ENCODE measurements at places on chromosomes 4 and X. TPM values are rescaled to one million over a fixed set of nuclear protein-coding genes. Genes with fewer than 3 reads are reported as not detected.

The NAAA gene
- 11.9 TPM for polyA plus RNA-seq

The PDHA2 gene
- polyA plus RNA-seq, result not detected

The MXRA5 gene
- polyA plus RNA-seq, result 10.4 TPM

The NAP1L3 gene
- polyA plus RNA-seq, result 257 TPM

The PASD1 gene
- not detected for polyA plus RNA-seq

The FAM149A gene
- 30.2 TPM for polyA plus RNA-seq

The KLHL13 gene
- 36.0 TPM for polyA plus RNA-seq

The SLC9B1 gene
- polyA plus RNA-seq, result 3.4 TPM

The EMCN gene
- polyA plus RNA-seq, result 13.9 TPM

The CXXC4 gene
- polyA plus RNA-seq, result 29.1 TPM

The TMPRSS11E gene
- polyA plus RNA-seq, result not detected

The PPBP gene
- 3.9 TPM for polyA plus RNA-seq

The TCEAL9 gene
- polyA plus RNA-seq, result 97.2 TPM

The HS3ST1 gene
- 8.7 TPM for polyA plus RNA-seq

The ANXA5 gene
- 356 TPM for polyA plus RNA-seq

The C4orf51 gene
- not detected for polyA plus RNA-seq

The GABRG1 gene
- polyA plus RNA-seq, result 14.8 TPM

The APELA gene
- polyA plus RNA-seq, result not detected

The DMRTC1B gene
- 15.3 TPM for polyA plus RNA-seq

The DCLK2 gene
- polyA plus RNA-seq, result 234 TPM

The INPP4B gene
- 8.4 TPM for polyA plus RNA-seq

The OCIAD2 gene
- polyA plus RNA-seq, result 111 TPM

The SLC25A31 gene
- not detected for polyA plus RNA-seq

The SSX2B gene
- polyA plus RNA-seq, result not detected

The CLGN gene
- polyA plus RNA-seq, result 9.6 TPM

The JADE3 gene
- polyA plus RNA-seq, result 9.9 TPM

The RHOH gene
- 1.1 TPM for polyA plus RNA-seq

The PHOX2B gene
- 0.12 TPM for polyA plus RNA-seq

The MED12 gene
- polyA plus RNA-seq, result 33.8 TPM

The INTS6L gene
- polyA plus RNA-seq, result 25.1 TPM

The BEX5 gene
- 154 TPM for polyA plus RNA-seq

The FGF13 gene
- 143 TPM for polyA plus RNA-seq

The VCX3A gene
- 0.43 TPM for polyA plus RNA-seq

The ACE2 gene
- 0.19 TPM for polyA plus RNA-seq

The ATP1B4 gene
- 0.48 TPM for polyA plus RNA-seq

The NHS gene
- polyA plus RNA-seq, result 14.7 TPM

The AFF2 gene
- polyA plus RNA-seq, result 14.5 TPM

The SCD5 gene
- 506 TPM for polyA plus RNA-seq

The ANK2 gene
- polyA plus RNA-seq, result 231 TPM

The GLRA3 gene
- polyA plus RNA-seq, result 38.9 TPM

The L1CAM gene
- polyA plus RNA-seq, result 165 TPM

The BEX4 gene
- 251 TPM for polyA plus RNA-seq

The GUCY1B1 gene
- polyA plus RNA-seq, result 55.6 TPM

The KLHL15 gene
- polyA plus RNA-seq, result 9.8 TPM

The ZAR1 gene
- not detected for polyA plus RNA-seq

The MBNL3 gene
- polyA plus RNA-seq, result 2.0 TPM

The COL25A1 gene
- 12.1 TPM for polyA plus RNA-seq

The USP17L21 gene
- polyA plus RNA-seq, result not detected

The DUX4 gene
- not detected for polyA plus RNA-seq

The ZNF711 gene
- polyA plus RNA-seq, result 70.5 TPM

The GRID2 gene
- polyA plus RNA-seq, result 17.8 TPM
